ENCODE measurements at places on chromosomes 3 and 15.

GRCh38 chr3:14252321-14253021 lies 73.9 kb downstream of the LSM3 start:
- DNase-seq, result no peak

DNA sequence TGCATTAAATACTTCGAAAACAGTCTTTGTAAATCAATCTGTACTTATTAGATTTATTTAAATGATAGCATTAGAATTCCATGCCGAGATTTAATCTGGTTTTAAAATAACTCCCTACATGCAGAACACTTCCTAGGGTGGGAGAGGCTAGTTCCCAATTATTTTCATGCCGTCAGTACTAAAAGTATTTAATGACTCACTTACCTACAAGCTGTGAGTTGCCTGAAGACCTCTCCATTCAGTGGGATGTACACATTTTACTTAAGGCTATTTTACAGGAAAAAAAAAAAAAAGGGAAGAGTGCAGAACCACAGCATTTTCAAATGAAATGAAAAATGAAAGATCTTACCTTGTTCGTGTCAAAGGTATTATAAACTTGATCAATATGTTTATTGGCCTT lies 469 bp downstream of the GUCA1C start:
- no peak for DNase-seq

DNA sequence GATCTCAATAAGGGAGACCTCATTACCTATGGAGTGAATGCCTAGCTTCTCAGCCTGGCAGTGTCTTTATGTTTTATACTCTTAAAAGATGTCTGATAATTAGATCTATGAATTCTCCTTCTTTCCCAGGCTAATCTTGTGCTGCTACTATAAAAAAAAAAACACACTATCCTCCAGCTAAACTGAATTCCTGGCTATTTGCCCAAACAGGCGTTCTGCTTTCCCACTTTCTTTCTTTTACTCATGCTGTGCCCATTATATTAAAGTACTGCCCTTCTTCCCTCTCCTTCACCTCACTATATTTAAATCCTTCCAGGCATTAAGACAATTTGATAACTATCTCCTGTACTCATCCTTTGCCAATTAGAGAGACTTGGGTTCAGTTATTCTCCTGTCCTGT lies 1134.9 kb downstream of the ROBO2 start:
- no peak for DNase-seq

DNA sequence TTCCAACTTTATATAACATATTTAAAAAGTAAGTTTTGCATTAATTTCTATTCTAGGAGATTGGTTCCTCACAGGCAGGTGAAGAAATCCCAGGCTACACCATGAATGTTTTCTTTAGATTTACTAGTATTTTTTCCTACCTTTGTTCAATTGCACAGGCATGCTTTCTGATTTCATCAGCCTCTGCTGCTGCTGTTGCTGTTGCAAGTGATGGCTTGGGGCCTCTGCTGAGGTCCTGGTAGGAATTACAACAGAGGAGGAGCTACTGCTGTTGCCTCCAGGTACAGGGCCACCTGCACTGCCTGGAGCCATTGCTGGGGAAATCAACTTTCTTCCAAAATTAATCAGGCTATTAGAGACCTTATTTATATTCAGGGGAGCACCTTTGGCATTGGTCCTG lies 353.3 kb downstream of the PLCL2 start:
- DNase-seq, result no peak

GRCh38 chr3:88000853-88001252 lies 58.0 kb downstream of the CGGBP1 start:
- peak; percentile 2 for DNase-seq

DNA sequence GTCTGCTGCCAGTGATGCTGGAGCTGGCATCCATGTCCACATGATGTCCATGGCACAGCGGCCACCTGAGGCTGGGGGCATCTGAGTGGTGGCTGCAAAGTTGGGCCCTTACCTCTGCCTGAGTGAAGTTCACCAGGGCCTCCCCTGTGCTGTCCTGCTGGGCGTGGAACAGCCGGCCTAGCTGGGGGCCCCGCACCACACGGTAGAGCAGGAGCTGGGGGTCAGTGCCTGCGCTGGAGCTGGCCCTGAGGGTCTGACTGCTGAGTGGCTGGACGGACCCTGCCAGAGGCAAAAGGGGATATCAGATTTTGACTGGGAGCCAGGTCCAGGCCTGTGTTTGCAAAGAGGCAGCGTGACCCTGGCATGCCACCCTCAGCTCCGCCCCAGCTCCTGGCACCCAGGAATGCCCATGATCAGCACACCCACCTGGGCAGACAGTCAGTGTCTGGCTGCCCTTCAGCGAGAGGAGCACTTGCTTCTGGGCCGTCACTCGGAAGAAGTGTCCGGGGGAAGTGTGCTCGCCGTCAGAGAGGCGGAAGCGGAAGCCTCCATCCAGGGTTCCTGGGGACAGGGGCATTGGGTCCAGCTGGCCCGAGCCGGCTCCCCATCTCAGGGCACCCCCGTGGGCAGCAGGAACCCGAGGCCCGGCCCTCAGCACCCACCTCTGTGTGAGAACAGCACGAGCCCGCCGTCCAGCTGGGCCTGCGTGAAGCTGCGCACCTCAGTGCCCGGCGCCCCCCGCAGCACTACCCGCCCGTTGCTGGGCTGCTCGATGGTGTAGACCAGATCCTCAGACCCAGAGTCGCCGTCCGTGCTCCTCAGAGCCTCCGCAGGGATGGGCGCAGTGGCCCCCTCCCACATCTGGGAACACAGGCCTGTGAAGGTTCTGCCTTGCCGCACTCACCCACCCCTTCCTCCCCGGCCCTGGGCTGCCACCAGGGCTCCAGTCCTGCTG lies 30.2 kb downstream of the CSPG4 start:
- no peak for DNase-seq

- DNase-seq, result no peak
Observed at GRCh38 chr15:77546870-77547269, 85.8 kb downstream of the LINGO1 start.

DNA sequence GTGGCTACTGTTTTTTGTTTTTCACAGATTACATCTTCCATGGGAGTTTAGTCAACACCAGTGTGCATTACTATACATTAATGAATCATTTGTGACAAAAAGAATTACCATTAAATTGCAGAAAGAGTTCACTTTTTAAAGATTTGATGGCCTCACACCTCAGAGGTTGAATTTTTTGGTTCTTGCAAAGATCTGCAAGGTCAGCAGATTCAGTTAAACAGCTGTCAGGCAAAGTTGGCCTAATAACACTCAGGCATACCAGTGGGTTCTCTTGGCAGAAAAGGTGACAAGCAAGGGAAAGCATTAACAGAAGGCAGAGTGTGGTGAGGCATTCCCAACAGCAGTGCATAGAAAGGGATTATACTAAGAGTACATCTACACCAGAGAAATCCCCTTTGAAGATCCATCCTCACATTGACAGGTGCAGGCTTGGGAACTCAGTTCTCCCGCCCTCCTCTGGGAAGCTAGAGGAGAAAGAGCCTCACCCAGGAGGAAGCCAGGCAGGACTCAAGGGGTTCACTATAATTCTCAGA lies 24.3 kb upstream of the PTX3 start:
- no peak for DNase-seq

DNA sequence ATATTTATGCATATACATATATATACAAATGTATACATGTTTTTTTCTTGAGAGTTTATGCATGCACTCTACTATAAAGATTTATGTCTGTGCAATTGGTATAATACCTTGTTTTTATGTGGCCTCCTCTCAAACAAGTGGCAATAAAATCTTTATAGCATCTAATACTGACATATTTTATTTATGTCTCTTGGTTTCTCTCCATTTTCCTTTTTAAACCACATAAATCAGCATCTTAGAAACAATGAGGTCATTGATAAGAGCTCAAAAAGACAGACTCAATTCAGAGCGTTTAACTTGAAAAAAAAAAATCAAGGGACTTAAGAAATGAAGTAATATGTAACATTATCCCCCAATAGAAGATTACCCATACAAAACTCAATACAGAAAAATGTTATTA lies 1442.2 kb upstream of the ALCAM start:
- DNase-seq, result no peak

- DNase-seq, result no peak
Observed at GRCh38 chr3:81790117-81790516, 28.7 kb upstream of the GBE1 start.

- DNase-seq, result no peak
Observed at GRCh38 chr3:155282385-155283091, 10.9 kb downstream of the STRIT1 start.

DNA sequence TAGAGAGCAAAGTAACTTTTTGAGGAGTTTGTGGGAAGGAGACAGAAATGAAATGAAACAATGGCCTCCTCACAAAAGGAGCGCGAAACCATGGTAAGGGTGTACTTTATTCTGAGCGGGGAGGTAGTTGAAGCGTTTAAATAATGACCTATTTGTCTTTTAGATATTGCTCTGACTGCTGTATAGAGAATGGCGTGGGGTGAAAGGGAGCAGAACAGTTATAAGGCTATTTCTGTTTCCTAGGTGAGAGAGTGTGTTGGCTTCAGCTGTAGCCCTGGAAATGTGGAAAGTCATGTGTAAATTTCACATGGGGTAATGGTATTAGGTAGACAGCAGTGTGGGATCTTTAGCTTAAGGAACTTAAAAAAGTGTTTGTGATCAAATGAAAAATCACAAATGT lies 54.9 kb downstream of the CNTN4 start:
- DNase-seq, result no peak

DNA sequence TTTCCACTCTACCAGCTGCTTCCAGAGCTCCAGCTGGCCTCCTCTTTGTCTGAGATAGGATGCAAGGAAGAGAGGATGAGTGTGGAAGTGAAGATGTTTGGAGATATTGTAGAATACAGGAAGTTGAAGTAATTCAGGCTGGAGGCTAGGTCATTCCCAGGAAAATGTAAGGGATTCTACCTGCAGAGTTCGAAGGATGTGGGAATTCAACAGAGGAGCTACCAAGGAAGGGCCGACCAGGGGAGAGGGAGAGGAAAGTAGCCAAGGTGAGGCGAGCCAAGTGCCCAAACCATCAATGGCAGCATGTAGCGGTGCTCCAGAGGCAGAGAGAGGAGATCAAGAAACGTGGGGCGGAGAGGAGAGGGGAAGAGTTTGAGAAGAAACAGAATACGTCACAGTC lies 49.0 kb upstream of the EPHB3 start:
- DNase-seq, result no peak

- DNase-seq, result no peak
Observed at GRCh38 chr15:90270502-90271150, 5.2 kb downstream of the NGRN start.

DNA sequence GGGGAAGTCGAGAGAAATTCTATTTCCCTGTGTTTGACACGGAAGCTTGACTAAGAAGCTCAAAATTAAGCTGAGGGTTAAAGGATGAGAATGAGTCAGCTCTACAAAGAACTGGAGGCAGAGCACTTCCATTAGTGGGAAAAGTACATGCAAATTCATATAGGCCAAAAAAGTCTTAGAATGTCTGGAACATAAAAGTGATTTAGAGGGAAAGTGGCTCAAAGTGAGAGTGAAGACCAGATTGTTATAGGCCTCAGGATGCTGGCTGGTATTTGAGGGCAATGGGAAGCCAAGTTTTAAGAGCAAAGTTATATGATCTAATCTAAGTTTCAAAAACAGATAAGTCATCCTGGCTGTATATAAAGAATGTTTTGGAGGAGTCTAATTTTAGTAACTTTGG lies 857.3 kb downstream of the NAALADL2 start:
- no peak for DNase-seq

DNA sequence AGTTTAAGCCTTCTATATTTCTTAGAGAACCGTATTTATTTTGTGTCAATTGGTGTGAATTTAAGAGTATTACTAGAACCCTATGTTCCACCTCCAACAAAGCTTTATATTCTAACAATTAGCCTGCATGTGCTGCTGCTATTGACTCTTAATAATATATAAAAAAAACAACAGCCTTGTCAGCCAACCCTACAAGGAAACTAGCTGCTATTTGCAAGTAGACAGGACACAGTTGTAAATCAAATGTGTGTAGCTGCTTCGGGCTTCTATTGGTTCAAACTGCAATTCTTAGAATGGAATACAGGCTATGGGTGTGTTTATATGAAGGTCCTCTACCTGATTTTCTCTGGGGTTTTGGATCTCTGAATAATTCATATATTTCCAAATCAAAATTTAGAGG lies 60.7 kb downstream of the ZBTB20 start:
- DNase-seq, result no peak

DNA sequence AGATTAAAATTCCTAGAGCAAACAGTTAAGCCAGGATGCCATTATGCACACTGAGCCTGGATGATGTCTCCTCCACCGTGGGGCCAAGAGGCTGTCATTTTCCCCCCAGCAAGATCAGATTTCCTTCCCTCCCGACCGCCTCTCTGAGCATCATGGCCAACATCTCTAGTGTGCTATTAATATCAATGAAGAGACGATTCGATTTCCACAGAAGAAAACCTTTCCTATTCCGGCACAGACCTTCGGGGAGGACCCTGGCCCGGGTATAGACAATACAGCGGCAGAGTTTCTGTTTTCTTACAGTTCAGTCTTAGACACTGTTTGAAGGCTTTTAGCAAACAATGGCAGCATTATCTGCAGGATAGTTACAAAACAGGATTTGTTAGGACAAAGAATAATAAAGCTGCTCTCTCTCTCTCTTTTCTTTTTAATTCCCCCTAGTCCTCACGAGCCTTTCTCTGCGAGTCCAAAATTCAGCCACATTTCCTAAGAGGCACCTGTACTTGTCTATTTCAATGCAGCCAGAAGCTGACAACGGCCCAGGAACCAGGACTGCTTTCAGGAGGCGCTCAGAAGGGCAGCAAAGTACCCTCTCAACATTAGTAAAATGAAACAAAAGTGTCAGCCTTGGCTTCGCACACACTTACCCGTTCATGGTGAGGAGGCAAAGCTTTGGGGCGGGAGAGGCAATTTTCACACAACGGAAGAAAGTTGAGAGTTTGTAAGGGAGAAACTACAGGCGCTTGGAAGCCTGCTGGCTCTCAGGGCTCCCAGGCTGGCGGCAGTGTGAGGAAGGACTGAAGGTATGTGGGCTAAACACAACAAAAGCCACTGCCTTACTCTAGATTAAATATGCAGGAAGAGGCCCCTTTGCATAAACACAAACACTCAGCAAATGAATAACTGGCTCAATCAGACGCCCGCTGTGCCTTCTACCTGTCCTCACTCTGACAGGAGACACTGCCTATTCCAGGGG lies 278.0 kb downstream of the FOXP1 start:
- DNase-seq, result no peak

DNA sequence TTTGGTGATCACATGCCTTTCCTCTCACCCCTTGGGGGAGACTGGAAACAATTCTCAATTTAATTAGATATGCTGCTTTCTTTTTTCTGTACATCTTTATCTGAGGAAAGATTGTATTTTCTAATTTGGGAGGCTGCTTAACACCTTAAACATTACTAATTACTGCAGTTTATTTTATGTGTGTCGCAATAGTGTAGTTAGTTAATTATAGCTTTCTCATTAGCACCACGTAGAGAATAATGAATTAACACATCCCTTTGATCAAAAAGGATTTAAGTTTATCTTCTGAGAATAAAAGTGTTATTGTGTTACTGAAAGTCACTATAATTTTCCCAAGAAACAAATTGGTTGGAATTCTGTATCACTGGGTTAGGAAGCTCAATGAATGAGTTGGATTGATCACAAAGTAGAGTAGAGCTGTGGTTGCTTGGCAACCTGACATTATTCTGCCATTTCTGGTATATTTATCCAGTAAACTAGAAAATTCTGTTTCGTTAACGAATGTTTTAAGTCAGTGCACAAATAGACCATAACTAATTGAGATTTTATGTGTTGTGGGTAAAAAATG lies 4.3 kb downstream of the CHL1 start:
- no peak for DNase-seq

Data from memory B cell (primary cell).